ENCODE measurements at places on chromosomes 7 and 10.

GRCh38 chr10:3902054-3902808 lies 117.2 kb upstream of the KLF6 start:
- DNase-seq, result no peak

- no peak for DNase-seq
Measured at GRCh38 chr7:134799377-134799776, 19.9 kb downstream of the CALD1 start.

DNA sequence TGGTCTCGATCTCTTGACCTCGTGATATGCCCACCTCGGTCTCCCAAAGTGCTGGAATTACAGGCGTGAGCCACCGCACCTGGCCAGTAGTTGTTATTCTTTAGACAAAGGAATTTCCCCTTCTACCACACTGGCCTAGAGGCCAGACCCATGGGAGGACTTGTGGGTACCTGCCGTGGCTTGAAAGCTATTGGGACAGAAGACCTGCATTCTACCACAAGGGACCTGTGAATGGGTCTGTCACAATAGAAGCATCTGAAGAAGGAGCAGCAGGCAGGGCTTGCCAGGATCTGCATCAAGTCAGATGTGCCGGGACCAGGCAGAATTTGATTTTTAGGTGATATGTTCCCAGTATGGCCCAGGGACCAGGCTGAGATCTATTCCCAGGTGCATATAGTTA lies 356.9 kb downstream of the FGFR2 start:
- DNase-seq, result no peak

DNA sequence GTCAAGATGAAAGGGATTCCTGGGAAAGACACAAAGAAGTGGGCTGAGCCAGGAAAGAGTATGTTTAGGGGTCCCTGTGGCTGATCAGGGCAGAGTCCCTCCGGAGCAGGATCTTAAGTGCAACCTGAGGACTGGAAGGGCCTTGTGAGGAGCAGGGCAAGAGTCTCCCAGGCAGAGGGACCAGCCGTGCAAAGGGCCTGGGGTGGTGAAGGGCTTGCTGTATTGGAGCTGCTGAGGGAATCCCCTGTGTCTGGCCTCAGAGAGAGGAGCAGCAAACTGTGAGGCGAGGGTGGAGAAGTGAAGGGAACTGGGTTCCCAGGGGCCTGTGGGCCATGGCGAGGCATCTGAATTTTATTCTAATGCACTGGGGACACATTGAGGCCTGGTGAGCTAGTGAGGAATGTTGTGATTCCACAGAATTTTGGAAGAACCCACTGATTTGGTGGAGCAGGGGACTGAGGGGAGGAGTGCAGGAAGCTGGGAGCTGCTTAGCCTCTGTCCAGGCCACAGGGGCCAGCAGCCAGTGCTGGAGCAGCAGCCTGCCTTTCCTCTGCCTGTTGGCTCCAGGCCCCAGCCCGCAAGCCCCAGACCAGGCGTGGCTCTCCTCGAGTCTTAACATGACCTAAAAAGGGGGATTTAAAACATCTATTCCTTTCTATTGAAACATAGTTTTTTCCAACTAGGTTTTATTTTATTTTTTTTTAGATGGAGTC lies 138.4 kb upstream of the IGFBP3 start:
- no peak for DNase-seq

DNA sequence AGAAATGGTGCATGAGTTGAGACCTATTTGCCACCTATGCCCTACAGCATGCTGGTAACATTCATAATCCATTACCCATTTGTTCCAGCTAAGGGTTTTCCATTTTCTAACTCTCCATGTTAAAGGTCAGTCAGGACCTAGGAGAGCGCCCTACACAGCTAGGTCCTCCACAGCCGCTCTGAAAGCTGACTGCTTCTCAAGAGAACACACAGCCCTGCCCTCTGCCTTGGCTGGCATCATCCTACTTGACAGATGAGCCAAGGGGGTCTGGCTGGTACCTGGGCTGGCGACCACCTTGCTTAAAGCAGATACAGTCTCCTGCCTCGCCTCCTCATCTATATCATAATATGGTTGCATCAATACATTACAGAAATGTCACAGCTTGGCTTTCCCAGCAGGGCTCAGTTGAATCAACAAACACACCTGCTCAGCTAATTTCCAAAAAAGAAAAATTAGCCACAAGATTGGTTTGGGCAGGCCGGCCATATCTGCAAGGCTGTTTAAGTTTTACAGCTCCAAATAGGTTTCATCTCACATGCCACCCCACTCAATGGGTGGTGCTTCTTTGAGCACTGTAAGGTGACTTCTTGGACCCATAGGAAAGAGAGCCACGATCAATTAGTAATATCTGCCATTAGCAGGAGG lies 17.3 kb downstream of the TLL2 start:
- no peak for DNase-seq

- no peak for DNase-seq
Measured at GRCh38 chr7:158325530-158326381, 261.9 kb downstream of the PTPRN2 start.

GRCh38 chr10:124027651-124028050 lies 65.7 kb downstream of the CHST15 start:
- DNase-seq, result no peak

DNA sequence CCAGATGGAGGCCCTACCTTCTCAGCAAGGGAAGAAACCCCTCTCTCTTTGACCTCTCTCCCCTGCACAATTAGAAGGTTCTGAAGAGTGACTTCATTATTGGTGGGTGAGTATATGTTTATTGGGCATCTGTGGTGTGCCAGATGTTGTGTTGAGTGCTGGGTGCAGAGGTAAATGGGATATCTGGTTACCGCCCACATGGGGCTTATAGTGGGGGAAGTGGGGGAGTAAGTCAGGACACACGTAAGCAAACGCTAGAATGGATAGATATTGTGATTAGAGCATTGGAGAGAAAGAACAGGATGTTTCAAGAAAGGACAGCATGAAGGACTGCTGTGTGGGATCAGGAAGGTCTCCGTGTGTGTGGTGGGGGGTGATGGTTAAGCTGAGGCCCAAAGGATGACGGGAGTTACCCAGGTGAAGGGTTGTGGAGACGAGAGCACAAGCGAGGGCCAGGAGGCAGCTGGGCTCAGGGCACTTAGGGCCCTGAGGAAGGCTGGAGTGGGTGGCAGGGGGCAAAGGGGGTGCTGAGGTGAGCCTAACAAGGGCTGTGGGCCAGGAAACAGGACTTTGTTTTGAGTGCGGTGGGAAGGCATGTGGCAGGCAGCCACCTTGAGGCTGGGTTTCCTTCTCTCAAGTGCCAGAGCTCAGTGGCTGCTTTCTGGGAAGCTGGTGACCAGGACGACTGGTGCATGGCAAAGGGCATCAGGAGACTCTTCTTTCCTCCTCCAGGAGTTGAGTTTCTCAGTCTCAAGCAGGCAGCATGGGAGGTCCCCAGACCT lies 299.9 kb downstream of the RPS24 start:
- DNase-seq, result no peak

GRCh38 chr10:4943821-4944220 lies 19.4 kb upstream of the AKR1C1 start:
- no peak for DNase-seq

DNA sequence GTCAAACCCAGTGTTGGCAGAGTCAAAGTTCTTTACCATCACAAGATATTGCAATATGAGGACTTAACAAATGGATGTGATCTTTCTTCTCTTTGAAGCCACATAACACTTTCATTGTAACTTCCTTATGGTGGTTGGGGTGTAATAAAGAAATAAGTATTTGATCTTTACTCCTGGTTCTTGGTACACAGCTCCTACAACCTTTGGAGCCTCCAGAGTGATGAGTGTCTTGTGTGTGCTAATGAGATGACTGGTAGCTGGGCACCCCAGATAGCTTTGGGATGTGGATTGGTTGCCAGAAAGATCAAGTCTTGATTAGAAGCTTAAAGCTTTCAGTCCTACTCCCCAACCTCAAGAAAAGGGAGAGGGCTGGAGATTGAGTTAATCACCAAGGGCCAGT lies 31.1 kb upstream of the YAE1 start:
- DNase-seq, result no peak

DNA sequence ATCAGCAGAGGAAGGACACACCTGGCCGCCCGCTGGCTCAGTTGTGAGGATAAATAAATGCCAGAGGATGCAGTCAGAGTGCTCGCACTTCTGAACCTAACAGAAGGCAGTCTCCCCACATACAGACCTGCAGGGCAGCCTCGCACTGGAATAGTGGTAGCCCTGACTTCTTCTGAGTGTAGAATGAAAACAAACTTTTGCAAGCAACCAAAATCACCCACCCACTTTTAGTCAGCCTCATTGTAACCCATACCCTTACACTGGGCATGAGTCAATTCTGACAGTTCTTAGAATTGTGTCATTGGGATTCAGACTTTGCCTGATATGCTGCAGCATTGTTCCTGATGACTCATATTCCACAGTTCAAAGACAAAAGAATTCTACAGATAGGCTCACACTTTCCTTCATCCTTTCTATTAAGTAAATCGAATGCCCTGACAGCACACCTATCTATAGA lies 167.0 kb upstream of the CDK1 start:
- DNase-seq, result no peak

DNA sequence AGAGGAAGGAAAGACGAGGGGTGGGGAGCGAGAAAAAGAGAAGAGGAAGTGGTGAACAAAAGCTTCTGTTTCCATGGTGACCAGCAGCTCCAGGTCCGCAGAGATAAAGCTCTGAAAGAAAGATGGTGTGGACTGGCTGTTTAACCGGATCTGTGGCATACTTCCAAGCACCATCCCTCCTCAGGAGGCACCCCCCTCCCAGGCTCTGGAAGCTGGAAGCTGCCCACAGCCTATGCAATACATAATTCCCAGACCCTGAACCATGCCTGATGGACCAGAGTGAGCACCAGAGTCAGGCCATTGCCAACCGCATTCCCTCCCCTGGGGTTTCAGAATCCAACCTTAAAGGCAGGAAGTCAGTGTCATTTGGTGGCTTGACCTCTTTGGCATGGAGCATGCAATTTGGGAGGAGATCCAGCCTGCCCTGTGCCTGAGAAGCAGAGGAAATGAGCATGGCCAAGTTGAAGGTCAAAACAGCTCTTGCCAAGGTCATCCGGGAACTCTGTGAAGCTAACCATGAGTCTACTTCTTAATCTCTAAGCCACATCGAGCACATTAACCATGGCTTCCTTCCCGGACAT lies 22.2 kb upstream of the CPXM2 start:
- no peak for DNase-seq

DNA sequence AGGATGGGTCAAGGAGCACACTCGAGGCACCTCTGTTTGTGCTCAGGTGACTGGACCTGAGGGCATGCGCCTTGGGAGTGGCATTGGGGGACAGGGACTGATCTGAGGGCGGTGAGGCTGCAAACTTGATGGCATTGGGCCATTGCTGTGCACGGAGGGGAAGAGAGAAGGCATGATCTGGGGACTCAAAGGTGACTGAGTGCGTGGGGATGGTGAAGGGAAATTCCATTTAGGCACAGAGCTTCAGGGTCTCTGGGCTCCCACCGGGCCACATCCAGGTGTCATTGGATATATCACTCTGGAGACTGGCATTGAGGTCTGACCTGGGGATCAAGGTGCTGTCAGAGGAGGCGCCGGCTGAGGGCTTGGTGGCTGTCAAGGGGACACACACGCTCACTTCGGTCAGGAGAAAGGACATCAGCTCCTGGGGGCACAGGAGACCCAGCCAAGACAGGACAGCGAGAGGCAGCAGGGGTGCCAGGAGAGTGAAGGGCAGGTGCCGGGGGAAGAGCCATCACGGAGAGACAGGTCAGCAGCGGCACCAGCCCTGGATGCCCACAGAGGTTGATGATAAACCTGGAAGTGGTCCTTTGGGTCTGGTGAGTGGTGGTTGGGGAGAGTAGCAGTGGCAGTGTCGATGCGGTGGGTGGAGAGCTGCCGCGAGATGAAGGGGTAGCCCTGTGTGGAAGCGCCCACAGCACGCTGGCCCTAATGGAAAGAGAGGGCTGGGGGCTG lies 5.5 kb downstream of the ADCK2 start:
- no peak for DNase-seq

GRCh38 chr7:103632972-103633371 lies 187.0 kb upstream of the SLC26A5 start:
- DNase-seq, result no peak

GRCh38 chr10:62540389-62540788 lies 166.2 kb downstream of the ZNF365 start:
- DNase-seq, result no peak

- no peak for DNase-seq
Measured at GRCh38 chr7:607938-608337, 88.3 kb upstream of the PDGFA start.

GRCh38 chr10:47331954-47332353 lies 9.7 kb downstream of the GDF2 start:
- DNase-seq, result no peak

DNA sequence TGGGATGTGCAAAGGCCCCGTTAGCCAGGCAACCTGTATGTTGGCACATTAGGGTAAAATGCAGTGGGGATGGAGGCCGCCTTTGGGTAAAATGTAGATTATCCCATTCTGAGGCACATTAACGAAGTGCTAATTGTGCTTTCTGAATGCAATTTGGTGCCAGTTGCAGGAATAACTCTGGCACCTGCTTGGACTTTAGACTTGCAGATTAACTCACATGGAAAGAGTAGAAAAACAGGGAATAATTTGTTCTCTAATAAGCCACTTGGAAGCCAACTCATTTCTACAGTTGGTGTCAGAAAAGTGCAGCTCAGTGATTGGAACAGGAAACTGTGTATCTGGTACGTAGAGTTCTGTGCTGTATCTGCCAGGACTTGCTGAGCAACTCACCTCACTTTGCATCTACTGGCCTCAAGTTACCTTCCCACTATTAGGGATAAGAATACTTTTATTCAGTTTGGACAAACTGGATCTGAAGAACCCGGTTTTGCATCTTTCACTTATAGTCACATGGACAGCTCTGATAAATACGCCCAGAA lies 377.4 kb upstream of the PODXL start:
- no peak for DNase-seq

- DNase-seq, result no peak
Measured at GRCh38 chr7:4849390-4849789, 12.4 kb downstream of the PAPOLB start.

GRCh38 chr7:44767912-44768627 lies 19.4 kb downstream of the ZMIZ2 start:
- DNase-seq, result no peak

- no peak for DNase-seq
Measured at GRCh38 chr10:131110241-131110783, 201.2 kb downstream of the TCERG1L start.

DNA sequence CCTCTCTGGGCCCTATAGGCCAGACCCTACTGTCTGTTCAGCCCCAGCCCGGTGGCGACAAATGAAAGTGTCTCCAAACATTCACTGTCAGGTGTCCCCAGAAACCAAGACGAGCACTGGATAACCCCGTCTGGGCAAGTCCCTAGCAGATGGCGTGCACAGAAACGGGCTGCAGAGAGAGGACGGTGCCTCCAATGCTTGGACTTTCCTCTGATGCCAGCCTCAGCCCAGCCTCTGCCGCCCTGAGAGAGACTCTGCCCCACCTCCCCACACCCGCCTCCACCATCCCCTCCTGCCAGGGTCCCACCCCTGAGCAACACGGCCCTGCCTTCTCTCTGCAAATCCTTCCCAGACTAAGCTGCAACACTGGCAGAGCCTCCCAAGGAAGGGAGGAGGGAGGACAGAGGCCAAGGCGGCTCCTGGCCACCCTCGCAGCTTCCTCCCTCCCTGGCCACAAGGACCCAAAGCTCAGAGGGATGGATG lies 7.4 kb upstream of the LFNG start:
- no peak for DNase-seq
